ENCODE measurements at places on chromosomes 7 and 10. TPM values are rescaled to one million over a fixed set of nuclear protein-coding genes. Genes with fewer than 3 reads are reported as not detected.

DNA sequence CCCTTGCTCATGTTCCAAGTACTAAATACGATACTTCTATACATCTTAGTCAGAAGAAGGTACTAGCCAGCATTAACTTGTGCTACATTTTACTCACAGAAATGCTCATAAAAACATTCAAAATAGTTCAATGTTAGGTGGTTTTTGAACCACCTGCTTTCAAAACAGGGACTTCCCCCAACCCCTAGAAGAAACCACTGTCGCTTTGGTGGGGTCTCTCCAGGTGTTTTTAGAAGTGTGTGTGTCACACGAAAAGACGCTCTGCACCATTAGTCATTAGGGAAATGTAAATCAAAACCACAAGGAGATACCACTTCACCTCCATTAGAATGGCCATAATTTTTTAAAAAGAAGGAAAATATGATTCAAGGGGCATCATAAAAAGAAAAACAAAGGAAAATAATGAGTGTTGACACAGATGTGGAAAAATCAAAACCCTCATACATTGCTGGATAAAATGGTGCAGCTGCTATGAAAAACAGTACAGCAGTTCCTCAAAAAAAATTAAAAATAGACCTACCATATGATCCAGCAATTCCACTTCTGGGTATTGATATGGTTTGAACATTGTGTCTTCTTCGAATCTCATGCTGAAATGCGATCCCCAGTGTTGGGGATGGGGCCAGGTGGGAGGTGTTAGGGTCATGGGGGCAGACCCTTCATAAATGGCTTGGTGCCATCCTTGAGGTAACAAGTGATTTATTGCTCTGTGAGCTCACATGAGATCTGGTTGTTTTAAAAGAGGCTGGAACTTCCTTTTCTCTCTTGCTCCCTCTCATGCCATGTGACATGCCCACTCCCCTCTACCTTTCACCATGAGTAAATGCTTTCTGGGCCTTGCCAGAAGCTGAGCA is 74.2 kb downstream of the MALSU1 start:
- H3K4me3 ChIP-seq = no peak overlapping the region
- peaks cover 5% of the 10 kb centered on the region for H3K36me3 ChIP-seq
- no peak for DNase-seq
- H3K27ac ChIP-seq = peak overlapping the region; percentile 62
- H3K4me1 ChIP-seq = peaks cover 27% of the 10 kb centered on the region
- no peaks in the 10 kb centered on the region for H3K27me3 ChIP-seq

- H3K4me1 ChIP-seq = no peaks in the 10 kb centered on the region
- no peak overlapping the region for H3K4me3 ChIP-seq
- no peak for DNase-seq
These were observed 318.0 kb downstream of the GRID1 start for GRCh38 chr10:86048571-86048970.

DNA sequence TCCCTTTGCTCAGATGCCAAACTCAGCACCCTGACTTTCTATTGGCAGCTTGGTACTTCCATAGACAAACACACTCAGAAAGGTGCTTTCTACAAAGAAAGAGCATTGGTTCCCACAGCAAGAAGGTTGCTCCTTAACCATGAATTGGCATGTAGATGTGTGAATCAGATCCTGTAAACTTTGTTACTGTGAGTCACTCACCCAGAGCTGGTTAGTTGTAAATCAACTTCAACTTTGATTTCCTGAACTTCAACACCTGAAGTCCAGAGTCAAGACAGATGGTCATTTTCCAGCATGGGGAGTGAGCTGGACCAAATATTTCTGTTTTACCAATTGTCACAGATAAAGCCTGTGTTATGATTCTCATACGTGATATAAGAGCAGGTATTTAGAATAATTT is 797.2 kb downstream of the TNS3 start:
- H3K4me1 ChIP-seq = peaks cover 2% of the 10 kb centered on the region
- H3K27ac ChIP-seq = no peak overlapping the region
- no peak overlapping the region for H3K4me3 ChIP-seq
- peaks cover 1% of the 10 kb centered on the region for H3K36me3 ChIP-seq
- H3K27me3 ChIP-seq = no peaks in the 10 kb centered on the region
- DNase-seq = no peak

Gene PIP
- total RNA-seq = not detected

Gene PLAC9
- 0.79 TPM for total RNA-seq

Gene TLX1
- not detected for total RNA-seq

Gene PRSS1
- 26.9 TPM for total RNA-seq
